ENCODE measurements at places on chromosomes 2 and 18.

- DNase-seq, result no peak
These were observed 83.8 kb downstream of the EPHA4 start for GRCh38 chr2:221488136-221488807.

DNA sequence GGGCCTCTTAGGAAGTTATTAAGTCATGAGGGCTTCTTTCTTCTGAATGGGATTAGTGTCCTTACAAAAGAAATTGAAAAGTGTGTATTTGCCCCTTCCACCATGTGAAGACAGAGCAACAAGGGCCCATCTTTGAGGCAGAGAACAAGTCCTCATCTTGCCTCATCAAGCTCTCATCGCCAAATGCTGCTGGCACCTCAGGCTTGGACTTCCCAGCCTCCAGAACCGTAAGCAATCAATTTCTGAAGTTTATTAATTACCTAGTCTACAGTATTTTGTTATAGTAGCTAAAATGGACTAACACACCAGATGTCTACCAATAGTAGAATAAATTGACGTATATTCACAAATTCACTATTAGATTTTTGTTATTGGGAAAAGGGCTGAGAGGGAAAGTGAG, 74.6 kb downstream of the CCDC148 start:
- no peak for DNase-seq

- DNase-seq, result no peak
These were observed 69.3 kb downstream of the KCNG2 start for GRCh38 chr18:79866889-79867574.

GRCh38 chr2:188601927-188602326, 310.3 kb downstream of the GULP1 start:
- no peak for DNase-seq

- no peak for DNase-seq
These were observed 9.3 kb upstream of the KCNE4 start for GRCh38 chr2:223042704-223043118.

- no peak for DNase-seq
These were observed 247.8 kb upstream of the HDAC4 start for GRCh38 chr2:239648607-239649006.

- no peak for DNase-seq
These were observed 1.4 kb downstream of the MBP start for GRCh38 chr18:77131100-77131651.

Measured in cortex of kidney (tissue), 1 donor.